GM03348 (cell line): ENCODE measurements at places on chromosomes 7 and 10.

GRCh38 chr10:10891124-10892082, 126.3 kb upstream of the CELF2 start:
- peak; percentile 59 for DNase-seq

DNA sequence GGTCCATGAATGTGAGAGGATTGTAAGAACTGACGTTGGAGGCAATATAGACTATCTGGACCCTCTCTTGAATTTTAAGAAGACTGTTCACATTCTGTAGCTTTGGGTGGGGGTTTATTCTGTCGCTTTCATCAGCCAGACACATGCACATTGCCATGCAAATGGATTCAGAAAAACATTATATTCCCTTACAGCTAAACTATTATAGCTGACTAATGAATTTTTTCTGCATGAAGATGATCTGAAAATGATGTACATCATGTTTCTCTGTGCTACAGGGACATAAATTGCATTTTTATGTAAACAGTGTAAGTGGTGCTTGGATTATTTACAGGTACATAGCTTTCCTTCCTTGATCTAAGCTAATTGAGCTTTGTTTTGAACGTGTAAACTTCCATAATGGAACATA, 1.5 kb downstream of the MET start:
- no peak for DNase-seq

- no peak for DNase-seq
Observed at GRCh38 chr7:71106226-71106625, 25.7 kb upstream of the GALNT17 start.

DNA sequence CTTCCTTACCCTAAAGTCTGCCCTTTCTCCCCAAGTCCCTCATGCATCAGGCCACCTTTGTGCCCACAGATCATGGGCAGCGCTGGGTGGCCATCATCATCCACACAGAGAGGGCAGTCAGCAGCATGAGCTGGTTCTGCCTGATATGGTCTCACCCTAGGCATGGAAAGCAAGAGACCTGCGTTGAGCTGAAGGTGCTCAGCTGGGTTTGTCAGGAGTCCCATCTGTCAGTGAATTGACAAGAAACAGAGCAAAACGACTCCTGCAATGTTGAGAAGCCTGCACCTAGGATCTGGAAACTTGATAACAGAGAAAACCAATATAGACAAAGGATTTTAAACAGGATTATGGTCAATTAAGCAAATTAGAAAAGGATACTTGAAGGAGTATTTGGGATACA, 242.7 kb upstream of the PRSS1 start:
- DNase-seq = no peak

GRCh38 chr10:128528781-128529180, 402.6 kb upstream of the MKI67 start:
- DNase-seq = no peak

- DNase-seq = no peak
Observed at GRCh38 chr7:158312789-158313188, 274.8 kb downstream of the PTPRN2 start.

GRCh38 chr10:22180724-22181123, 37.1 kb downstream of the EBLN1 start:
- no peak for DNase-seq

DNA sequence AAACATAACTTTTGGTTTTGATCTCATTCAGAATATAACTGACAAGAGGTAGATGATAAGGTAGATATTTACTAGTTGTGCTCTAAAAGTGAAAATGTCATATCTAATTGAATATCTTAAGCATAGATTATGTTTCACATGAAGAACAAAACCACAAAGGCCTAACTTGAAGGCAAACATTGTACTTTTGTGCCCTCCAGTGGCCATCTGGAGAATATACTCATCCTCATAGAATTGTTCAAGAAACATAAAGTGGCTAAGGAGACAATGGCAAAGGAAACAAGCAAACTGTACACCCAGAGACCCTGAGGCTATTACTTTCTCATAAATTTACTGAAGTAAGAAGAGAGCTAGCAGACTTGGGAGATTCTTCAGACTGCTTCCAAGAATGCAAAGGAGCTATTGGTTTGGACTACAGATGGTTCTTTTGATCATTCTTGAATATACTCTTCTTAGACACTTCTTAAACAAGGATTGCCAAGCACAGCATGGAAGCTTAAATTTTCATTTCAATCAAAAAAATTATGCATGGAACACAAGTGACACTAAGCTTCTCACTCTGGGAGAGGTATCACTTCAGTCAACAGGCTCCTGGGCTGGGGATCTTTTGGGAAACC, 98.2 kb upstream of the DKK1 start:
- DNase-seq = peak; percentile 53

GRCh38 chr7:151315038-151315655, 26.5 kb upstream of the NUB1 start:
- peak; percentile 88 for DNase-seq

DNA sequence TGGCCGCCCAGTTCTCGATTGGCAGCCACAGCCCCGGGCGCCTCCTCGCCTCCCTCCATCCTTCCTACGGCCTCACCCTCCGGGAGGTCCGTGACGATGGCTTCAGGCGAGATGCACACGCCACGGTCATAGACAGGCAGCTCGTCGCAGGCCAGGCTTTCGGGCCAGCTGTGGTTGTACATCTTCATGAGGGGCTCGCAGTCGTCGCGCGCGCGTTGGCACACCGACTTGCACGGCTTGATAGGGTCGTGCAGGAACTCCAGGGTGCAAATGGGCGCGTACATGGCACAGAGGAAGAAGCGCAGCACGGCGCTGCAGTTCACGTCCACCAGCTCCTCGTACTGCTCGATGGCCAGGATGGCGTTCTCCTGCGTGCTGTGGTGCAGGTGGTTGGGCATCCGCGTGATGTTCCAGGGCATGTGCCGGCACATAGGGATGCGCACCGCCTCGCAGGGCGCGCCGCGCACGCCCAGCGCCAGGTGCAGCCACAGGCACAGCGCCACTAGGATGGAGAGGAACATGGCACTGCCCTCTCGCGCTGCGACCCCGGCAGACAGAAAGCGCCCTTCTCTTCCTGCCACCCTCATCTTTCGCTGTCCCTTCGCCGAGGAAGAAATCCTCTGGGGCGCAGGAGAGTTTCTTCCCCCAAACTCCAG, 472 bp downstream of the SFRP4 start:
- no peak for DNase-seq

DNA sequence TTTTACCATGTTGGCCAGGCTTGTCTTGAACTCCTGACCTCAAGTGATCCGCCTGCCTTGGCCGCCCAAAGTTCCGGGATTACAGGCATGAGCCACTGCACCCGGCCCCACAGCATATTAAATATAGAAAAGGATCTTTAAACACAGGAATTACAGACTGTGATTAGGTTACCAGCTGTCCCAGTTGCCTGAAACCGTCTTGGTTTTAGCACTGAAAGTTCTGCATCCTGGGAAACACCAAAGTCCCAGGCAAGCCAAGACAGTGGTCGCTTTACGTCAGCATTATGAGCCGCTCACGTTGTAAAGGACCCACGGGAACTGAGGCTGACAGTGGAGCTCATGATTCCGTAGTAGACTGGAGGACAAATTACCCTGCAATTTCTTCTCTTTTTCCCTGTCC, 69.0 kb upstream of the FAM180A start:
- DNase-seq = no peak

DNA sequence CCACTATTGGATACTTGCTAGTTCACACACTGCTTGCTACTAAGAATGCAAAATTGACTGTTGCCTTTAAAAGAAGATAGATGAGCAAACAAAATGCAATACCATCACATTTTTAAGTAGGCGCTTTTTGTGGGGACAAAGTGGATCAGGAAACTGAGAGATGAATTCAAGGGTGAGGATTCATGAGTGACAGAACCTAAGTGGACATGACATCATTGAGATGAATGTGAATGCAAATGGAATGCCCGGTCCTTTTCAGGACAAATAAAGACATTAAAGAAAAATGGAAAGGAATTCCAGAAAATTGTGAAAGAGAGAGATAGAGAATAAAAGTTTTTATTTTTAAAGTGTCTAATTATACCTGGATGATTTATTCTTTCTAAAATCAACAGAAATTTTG, 106.3 kb upstream of the AKR1E2 start:
- no peak for DNase-seq

GRCh38 chr10:75400771-75401568, 594 bp downstream of the ZNF503 start:
- DNase-seq = peak; percentile 86

GRCh38 chr7:134108802-134109201, 18.3 kb upstream of the LRGUK start:
- DNase-seq = no peak

GRCh38 chr10:107623292-107623691, 458.8 kb upstream of the SORCS1 start:
- DNase-seq = no peak

- DNase-seq = peak; percentile 16
Observed at GRCh38 chr10:29555746-29556481, 78.9 kb downstream of the SVIL start.

- DNase-seq = peak; percentile 51
Observed at GRCh38 chr7:113698556-113699220, 220.1 kb downstream of the PPP1R3A start.

- no peak for DNase-seq
Observed at GRCh38 chr7:84336766-84337165, 142.2 kb upstream of the SEMA3A start.

- DNase-seq = peak; percentile 74
Observed at GRCh38 chr7:234708-235553, 42.6 kb downstream of the FAM20C start.

DNA sequence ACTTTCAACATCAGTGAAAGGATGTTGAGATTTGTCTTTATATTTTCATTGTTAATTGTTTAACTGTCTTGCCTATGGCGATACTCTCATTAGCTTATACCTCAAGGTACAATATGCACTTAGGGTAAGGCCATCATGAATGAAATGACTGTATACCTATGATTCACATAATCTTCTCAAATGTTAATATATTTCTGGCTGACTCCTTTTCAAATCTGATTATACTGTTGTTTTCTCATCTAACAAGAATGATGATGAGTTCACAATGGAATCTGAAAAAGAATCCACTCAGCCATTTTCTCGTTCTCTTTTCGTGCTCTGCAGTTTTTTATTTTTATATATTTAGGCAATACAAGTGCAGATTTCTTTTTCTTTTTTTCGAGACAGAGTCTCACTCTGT, 159.1 kb downstream of the ARHGAP12 start:
- peak; percentile 65 for DNase-seq

- DNase-seq = no peak
Observed at GRCh38 chr10:51485668-51486067, 213.7 kb downstream of the CSTF2T start.

DNA sequence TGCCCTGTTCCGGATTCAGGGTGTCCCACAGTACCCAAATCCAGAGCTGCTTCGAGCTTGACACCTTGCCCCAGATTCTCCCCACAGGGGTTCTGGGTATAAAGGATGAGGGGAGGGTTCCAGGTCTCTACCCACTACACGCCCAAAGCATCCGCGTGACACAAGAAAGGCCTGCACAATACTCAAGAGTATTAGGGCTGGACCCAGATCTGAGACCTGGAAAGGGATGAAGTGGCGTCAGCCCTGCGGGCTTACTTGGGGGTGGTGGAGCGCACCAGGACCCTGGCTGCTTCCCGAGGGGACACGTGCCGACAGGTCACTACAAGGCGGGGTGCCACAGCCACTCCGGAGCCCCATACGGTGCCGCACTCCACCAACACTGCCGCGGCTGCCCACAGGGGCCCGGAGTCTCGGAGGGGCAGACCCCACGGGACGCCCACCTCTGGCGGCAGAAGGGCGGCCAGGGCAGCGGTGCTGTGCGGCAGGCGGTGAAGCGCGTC, 1.3 kb downstream of the TYSND1 start:
- DNase-seq = no peak

- DNase-seq = no peak
Observed at GRCh38 chr7:127389321-127389720, 3.2 kb downstream of the ZNF800 start.

DNA sequence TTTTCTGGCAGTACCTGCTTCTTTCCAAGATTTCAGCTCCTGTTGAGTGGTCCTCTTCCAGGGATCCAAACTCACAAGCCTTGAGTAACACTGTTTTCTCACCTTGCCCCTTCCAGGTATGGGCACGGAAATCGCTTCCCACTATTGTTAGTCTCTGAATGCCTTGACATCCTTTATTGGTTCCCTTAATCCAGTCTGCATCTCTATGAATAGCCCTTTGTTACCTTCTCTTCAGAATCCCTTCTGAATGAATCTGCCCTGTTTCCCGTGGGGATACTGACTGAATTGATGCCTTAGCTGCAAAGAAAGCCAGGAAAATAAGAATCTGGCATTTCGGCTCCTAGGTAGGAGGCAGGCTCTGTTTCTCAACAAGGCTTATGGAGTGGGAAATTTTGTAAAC, 467.7 kb downstream of the PLXNA4 start:
- no peak for DNase-seq

- DNase-seq = no peak
Observed at GRCh38 chr10:36247478-36247877, 605.4 kb upstream of the FZD8 start.

GRCh38 chr10:46077731-46078413, 31.8 kb upstream of the MSMB start:
- no peak for DNase-seq

- DNase-seq = peak; percentile 79
Observed at GRCh38 chr10:7956508-7956907, 98.0 kb upstream of the GATA3 start.

DNA sequence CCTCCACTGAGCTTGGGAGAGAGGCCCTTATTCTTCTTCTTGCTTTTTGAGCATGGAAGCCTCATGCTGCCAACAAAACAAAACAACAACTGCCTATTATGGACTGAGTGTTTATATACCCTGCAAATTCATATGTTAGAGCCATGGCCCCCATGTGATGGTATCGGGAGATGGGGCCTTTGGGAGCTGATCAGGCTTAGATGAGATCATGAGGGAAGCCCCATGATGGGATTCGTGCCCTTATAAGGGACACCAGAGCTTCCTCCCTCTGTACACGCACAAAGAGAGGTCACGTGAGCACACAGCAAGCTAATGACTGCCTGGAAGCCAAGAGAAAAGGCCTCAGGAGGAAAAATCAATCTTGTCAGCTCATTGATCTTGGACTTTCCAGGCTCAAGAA, 235.0 kb downstream of the FANK1 start:
- no peak for DNase-seq

DNA sequence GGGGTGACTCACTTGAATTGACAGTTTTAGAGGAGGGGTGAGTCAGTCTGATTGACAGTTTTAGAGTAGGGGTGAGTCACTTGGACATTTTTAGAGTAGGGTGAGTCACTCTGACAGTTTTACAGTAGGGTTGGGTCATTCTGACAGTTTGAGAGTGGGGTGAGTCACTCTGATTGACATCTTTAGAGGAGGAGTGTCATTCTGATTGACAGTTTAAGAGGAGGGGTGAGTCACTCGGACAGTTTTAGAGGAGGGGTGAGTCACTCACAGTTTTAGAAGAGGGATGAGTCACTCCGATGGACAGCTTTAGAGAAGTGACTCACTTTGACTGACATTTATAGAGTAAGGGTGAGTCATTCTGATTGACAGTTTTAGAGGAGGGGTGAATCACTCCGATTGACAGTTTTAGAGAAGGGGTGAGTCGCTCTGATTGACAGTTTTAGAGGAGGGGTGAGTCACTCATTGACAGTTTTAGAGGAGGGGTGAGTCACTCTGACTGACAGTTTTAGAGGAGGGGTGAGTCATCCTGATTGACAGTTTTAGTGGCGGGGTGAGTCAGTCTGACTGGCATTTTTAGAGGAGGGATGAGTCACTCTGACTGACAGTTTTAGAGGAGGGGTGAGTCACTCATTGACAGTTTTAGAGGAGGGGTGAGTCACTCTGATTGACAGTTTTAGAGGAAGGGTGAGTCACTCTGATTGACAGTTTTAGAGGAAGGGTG, 595.9 kb downstream of the DNAJB6 start:
- DNase-seq = no peak
